ENCODE measurements at places on chromosomes 13 and 19. TPM values are rescaled to one million over a fixed set of nuclear protein-coding genes. Genes with fewer than 3 reads are reported as not detected.

- DNase-seq, result no peak
These were observed 1.4 kb downstream of the ANKRD27 start for GRCh38 chr19:32673573-32673972.

DNA sequence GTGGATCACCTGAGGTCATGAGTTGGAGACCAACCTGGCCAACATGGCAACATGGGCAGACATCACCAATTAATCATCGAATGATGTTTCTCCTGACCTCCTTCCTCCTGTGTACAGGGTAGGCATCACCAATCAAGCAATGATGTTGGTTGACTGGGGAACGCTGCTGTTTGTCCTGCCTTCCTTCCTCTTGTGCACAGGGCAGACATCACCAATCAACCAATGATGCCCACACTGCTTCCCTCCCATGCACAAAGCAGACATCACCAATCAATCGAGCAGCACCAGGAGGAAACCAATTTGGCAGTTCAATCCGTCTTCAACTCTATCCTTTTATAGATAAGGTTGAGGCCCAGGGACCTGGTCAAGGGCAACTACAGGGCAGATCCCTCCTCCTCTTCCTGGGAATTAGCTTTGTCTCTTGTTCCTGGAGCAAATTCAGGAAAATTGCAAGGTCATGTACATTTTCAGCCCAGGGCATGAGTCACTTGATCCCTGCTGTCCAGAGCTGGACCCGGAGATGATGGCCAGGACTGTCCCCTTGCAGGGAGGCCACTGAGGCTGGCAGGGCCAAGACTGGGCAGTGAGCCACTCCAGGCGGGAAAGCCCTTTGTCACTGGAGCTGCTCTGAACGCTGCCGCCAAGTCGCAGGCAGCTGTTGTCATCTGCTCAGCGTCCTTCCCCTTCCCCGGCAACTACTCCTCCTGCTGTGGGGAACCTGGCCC is 5.3 kb upstream of the CSNK1G2 start:
- peak; percentile 65 for DNase-seq

- DNase-seq, result no peak
These were observed 146.9 kb upstream of the SOX21 start for GRCh38 chr13:94859278-94859691.

- DNase-seq, result peak; percentile 63
These were observed 25.6 kb downstream of the NOSIP start for GRCh38 chr19:49554701-49555181.

The CEACAM1 gene
- 0.94 TPM for total RNA-seq

- DNase-seq, result no peak
These were observed 653.0 kb upstream of the GPC6 start for GRCh38 chr13:92573467-92574057.

DNA sequence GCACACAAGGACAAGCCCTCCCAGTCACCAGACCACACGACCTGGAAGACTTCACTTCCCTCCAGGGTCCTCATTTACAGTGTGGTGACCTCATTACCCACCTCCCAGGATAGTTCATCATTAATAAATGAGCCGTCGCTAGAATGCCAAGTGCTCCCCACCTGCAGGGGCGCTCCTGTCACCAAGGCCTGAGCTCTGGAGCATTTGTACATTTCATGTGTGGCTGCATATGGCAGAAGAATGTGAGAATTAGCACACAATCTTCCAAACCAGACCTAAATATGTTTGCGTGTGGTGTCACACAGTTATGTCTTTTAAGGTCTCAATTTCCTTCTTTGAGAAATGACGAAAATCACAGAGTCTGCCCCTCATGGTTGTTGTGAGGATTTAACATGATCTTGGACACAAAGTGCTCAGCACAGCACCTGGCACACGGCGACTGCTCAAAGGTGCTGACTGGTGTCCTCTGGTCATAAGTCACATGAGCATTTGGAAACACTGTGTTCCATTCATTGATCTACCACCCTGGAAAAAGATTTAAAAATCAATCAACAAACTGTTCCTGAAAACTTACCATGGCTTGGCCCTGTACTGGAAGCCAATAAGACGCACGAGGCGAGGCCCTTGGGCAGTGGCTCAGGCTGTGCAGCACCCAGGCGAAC is 150.6 kb upstream of the SPACA7 start:
- no peak for DNase-seq

The RNF113B gene
- total RNA-seq, result not detected

The GPC6 gene
- total RNA-seq, result 1.3 TPM

- no peak for DNase-seq
These were observed 19.7 kb upstream of the ZBTB7A start for GRCh38 chr19:4086411-4086867.

The EPSTI1 gene
- 3.1 TPM for total RNA-seq

The SHD gene
- total RNA-seq, result 24.2 TPM

The EBI3 gene
- 1.7 TPM for total RNA-seq

DNA sequence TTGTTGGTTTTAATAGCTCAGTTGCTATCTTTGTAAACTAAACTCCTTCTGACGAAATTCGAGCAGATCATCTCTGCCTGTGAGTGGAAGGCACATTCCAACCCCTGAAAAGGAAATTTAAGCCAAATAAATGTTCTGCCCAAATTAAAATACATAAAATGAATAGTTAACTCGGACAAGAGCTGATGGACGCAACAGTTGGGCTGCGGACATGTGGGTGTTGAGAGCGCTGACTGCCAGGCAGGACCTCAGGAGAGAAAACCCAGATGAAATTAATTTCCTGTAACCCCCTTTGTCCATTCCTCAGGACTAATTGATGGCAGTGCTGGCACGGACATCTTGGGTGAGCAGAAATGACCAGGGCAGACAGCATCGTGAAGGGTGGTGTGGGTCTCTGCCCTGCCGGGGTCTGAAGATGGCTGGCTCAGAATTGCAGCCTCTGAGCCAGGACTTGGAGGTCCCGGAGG is 86.5 kb downstream of the TSHZ3 start:
- DNase-seq, result no peak

DNA sequence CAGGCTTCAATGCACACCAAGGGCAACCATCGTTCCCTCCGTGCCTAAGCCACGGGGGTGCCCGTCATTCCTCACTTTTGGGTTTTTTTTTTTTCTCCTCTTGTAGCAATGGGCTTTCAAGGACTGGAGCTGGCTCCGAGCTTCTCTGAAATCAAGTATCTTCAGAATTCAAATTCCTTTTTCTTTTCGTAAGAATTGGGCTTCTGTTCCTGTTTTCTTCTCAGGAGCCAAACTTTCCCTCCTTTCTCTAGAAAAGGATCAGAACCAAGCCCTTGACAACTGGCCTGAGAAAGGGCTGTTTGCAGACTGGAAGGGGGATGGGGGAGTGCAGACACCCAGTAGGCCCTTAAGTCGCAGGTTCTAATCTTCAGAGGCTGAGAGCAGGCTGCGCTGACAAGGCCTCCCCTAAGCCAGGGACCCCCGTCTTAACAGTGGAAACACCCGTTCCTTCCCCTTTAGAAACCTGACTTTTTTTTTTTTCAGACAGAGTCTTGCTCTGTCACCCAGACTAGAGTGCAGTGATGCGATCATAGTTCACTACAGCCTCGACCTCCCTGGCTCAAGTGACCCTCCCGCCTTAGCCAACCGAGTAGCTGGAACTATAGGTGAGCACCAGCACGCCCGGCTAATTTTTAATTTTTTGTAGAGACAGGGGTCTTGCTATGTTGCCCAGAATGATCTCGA is 51.6 kb downstream of the RFX2 start:
- DNase-seq, result peak; percentile 58

GRCh38 chr13:106078191-106078590 is 457.3 kb downstream of the EFNB2 start:
- no peak for DNase-seq

The FFAR3 gene
- not detected for total RNA-seq

DNA sequence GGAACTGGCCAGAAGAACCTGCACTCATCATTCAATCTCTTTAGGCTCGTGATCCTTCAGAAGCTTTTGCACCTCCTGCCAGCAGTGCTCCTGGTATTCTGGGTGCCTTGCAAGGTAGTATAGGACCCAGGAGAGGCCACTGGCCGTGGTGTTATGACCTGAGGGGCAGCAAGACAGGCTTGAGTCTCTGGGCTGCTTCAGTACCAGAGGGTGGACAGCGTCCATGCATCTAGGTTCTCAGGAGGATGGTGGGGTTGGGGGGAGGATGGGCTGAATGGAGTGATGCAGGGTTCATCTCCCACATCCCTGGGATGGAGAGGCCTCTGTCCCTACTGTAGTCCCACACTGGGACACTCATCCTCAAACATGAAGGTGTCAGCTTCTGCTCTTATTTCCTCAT is 41.1 kb downstream of the OR10H4 start:
- DNase-seq, result no peak

The APOC4 gene
- total RNA-seq, result not detected

The DACH1 gene
- 1.6 TPM for total RNA-seq

GRCh38 chr13:31982124-31982523 is 49.5 kb upstream of the FRY start:
- no peak for DNase-seq

- no peak for DNase-seq
These were observed 44.3 kb downstream of the MUC16 start for GRCh38 chr19:8965887-8966286.

The FGF22 gene
- total RNA-seq, result 0.35 TPM

The EDNRB gene
- 68.0 TPM for total RNA-seq

GRCh38 chr19:18533058-18533457 is 10.3 kb downstream of the FKBP8 start:
- DNase-seq, result no peak

- DNase-seq, result peak; percentile 61
These were observed 964 bp downstream of the KHSRP start for GRCh38 chr19:6423499-6424194.

DNA sequence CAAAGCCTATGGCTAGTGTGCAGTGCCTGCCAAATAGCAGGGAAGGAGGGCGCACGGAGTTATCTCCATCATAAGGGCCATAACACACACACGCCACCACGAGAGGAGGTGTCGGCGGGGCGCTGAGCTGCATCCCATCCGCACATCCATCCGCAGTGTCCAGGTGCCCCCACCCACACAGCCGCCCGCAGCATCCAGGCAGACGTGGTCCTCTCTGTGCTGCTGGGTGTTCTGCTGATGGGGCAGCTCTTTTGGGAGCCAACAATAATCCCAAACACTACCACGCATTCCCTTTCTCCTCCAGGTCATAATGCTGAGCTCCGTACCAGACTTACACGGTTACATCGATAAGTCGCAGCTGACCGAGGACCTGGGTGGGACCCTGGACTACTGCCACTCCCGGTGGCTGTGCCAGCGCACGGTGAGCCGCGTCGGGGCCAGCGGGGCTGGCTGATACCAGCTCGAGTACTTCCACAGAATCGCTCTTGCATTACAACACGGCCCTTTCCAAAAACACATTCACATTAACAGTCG is 41.5 kb upstream of the F7 start:
- no peak for DNase-seq

DNA sequence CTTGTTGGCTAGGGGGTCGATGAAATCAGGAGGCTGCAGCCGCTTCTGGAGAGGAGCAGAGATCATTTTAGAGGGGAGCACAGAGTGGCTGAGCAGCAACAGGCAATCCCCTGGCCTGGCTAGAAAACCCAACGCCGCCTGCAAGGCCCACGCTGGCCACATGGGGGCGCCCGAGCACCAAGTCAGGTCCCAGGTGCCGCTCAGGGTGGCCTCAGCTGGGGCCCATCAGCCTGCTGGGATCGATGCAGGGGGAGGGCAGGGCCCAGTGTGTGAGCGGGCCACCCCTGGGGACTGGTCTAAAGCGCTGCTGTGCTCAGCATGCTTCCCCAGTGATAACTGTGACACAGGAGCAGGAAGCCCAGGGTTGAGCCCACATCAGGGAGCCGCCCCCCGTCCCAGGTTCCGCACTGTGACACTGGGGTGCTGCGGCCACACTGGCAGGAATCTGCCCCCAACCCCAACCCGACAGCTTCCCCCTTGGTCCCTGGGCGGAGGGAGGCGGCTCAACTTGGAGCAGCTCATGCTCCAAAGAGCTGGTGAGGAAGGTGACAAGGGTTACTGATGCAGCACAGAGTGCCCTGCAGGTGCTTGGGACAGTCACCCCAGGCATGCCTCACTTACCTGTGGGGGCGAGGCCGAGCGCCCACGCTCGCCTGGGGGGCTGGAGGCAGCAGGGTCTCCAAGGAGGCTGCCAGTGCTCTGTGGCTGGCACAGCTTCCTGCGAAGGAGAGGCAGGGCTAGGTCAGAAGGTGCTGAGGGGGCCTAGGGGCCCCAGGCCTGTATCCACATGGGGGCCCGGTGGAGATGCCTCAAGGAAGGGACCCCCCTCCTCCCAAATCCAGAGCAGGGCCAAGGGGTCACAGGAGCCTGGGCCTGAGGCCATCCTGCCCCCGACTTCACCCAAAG is 13.3 kb upstream of the ISYNA1 start:
- DNase-seq, result peak; percentile 87

DNA sequence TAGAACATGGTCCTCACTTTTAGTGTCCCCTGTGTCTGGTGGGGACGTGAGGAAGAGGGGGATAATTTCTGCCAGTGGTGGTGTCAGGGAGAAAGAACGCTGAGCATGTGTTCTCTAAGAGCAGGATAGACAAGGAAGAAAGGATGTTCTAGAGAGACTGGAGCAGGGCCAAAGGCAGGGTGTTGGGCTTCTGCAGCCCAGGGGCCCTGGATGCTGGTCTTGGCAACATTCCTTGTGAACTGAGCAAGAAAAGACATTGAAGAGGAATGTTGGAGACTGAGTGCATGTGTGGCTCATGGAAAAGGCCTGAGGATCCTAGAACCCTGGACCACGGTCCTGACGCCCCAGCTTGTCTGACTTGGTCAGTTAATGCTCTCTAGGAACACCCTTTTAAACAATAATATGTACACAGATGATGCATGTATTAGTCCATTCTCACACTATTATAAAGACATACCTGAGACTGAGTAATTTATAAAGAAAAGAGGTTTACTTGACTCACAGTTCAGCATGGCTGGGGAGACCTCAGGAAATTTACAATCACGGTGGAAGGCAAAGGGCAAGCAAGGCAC is 33.6 kb upstream of the SLC10A2 start:
- no peak for DNase-seq

- DNase-seq, result no peak
These were observed 574.4 kb upstream of the SLC10A2 start for GRCh38 chr13:103640606-103641005.

DNA sequence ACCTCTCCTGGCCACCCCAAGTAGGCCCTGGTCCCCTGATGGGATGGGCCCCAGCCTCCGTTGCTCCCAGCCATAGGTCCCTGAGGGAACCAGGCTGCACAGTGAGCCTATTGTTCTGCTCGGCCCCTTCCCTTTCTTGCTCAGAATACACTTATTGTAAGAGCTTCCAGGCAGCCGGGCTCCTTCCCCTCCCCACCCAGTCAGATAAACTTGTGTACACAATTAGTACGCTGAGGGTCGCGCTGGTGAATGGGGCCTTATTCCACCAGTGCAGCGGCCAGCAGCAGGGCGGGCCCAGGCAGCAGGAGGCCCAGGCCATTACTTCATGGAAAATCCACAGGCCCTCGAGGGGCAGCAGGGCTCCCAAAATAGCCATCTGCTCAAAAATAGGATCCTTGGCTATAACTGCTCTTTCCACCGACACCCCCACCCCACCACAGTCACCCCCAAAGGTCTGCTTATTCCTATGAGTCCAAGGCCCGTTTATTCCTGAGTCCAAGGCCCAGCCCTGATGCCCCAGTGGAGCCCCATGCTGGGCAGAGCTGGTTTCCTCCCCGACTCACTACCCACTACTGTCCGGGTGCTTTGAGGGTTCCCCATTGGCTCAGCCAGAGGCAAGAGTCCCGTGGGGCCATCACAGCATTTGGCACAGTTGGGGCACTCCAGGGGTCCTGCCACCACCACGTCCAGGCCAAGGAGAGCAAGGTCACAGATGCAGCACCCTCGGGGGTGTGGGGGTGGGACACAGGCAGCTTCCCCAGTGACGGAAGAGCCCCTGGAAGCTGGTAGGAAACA is 22.1 kb downstream of the CAPN12 start:
- peak; percentile 80 for DNase-seq

Measured in right atrium auricular region (tissue), 2 donors.